Daoy (cell line): ENCODE measurements at places on chromosomes 7 and 10.

DNA sequence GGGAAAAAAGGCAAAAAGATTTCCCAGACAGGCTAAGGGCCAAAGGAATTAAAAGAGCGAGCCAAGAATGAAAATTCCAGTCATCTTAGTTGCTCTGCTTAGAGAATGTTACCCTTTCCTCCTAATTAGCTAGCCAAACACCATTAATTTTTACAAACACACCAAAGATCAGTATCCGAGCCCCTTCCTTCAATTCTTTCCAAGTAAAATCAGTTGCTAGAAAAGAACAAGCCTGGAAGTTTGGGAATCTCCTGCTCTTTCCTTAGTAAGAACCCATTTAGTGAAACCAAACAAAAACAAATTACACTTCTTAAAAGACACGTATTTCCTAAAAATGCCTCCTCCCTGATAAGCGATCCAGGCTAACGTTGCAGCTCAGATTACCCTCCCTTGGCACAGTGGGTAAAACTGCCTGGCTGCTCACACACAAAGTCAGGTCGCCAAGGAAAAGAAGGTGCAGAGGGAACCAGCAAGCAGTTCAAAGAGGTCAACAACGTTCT is 57.1 kb upstream of the ABLIM1 start:
- peak; percentile 65 for DNase-seq

- DNase-seq = peak; percentile 20
Observed at GRCh38 chr10:23525406-23525805, 86.5 kb downstream of the OTUD1 start.

- no peak for DNase-seq
Observed at GRCh38 chr10:48470115-48470892, 134.6 kb downstream of the ARHGAP22 start.

GRCh38 chr7:12391922-12392615 is 11.6 kb downstream of the VWDE start:
- no peak for DNase-seq

- peak; percentile 22 for DNase-seq
Observed at GRCh38 chr10:6494936-6495592, 85.0 kb downstream of the PRKCQ start.

GRCh38 chr7:107564553-107565298 is 955 bp downstream of the DUS4L start:
- DNase-seq = peak; percentile 79

GRCh38 chr7:1130021-1130990 is 29.7 kb downstream of the ZFAND2A start:
- DNase-seq = no peak

- DNase-seq = no peak
Observed at GRCh38 chr10:86981716-86982115, 13.4 kb downstream of the ADIRF start.

DNA sequence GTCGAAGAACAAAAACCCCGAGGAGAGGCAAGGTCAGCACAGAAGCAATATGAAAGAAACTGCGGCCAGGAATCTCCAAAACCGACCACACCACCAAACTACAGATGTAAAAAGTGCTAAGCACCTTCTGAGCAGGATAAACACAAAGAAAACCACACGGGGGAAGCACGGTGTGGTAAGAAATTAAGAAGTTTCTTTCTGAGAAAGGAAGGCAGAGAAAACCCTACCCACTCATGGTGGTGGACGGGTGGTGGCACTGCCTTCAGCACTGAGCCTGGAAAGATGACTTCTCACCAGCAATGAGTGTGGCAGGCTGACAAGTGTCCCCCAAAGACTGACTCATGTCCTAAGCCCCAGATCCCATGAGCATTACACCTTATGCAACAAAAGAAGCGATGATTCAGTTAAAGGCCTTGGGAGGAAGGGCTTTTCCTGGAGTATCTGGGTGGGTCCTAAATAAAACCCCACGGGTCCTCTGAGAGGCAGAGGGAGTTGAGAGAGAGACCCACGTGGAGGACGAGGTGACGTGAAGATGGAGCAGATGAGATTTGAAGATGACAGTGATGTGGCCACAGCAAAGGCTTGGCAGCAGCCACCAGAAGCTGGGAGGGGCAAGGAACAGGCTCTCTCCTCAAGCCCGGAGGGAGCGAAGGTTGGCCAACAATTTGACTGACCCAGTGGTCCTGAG is 124.9 kb downstream of the DLG5 start:
- peak; percentile 33 for DNase-seq

- DNase-seq = no peak
Observed at GRCh38 chr7:131504157-131504899, 52.1 kb downstream of the PODXL start.

GRCh38 chr10:118763202-118763988 is 8.6 kb upstream of the CACUL1 start:
- no peak for DNase-seq

- DNase-seq = peak; percentile 35
Observed at GRCh38 chr7:102412548-102412947, 16.4 kb downstream of the PRKRIP1 start.

- no peak for DNase-seq
Observed at GRCh38 chr7:82678716-82679115, 235.1 kb upstream of the CACNA2D1 start.

DNA sequence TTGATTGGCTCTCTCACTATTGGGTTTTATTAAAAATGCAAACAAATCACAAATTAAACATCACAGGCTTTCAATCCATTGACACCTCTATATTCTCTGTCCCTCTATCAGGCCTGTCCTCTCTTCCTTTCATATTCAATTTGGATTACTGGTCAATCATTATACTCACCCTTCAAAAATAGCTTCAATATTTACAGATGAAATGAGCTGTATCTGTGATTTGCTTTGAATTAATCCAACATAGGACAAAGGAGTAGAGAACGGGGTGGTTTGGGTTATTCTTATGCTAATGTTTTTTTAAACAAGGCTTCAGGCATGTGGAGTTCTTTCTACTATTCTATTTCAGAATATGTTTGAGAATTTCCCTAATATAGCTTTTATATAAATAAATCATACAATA is 2.3 kb downstream of the TAS2R39 start:
- no peak for DNase-seq

GRCh38 chr10:12419262-12419847 is 70.0 kb downstream of the CAMK1D start:
- DNase-seq = peak; percentile 90

DNA sequence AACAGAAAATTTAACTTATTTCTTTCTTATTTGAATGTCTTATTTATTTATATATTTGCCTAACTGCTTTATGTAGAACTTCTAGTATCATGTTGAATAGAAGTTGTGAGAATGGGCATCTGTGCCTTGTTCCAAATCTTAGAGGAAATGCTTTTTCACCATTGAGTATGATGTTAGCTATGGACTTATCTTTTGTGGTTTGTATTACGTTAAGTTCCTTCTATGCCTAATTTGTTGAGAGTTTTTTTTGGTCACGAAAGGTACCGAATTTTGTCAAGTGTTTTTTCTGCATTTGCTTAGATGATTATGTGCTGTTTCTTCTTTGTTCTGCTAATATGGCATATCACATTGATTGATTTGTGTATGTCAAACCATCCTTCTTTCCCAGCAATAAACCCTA is 161.0 kb upstream of the TRIM24 start:
- no peak for DNase-seq

DNA sequence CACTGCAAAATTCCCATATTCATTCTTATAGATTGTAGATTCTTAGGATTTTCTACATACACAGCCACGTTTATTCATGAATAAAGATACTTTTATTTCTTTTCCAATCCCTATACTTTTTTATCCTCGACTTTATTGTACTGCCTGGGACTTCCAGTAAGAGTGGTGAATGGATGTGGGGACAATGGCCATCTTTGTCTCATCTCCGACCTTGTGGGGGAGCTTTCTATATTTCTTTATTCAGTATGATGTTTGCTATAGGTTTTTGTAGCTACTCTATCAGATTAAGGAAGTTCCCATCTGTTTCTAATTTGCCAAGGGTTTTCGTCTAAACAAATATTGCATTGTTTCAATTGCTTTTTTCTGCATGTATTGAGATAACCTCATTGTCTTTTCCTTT is 184.3 kb downstream of the FOXP2 start:
- no peak for DNase-seq

DNA sequence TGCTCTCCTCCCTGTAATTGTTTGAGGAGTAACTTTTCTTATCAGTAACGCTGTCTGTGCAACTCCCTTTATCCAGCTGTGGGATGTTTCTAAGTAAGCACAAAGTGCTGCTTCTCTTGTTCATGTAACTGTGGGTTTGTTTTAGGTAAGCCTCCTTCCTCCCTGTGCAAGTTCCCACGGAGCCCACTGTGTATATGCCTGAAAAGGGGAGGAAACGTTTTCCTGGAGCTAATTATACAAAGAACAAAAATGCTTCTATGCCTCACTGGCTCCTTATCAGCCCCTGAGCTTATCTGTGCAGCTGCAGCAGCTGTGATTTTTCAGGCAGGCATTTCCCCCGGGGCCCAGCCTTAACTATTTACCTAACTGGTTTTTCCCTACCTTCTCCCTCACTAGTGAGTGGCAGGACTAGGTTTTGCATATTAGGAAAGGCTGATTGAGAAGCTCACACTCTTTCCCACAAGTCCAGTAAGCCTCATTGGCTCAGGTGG is 593.4 kb upstream of the GHITM start:
- no peak for DNase-seq

GRCh38 chr7:144255471-144255897 is 9.1 kb downstream of the OR2A7 start:
- no peak for DNase-seq

DNA sequence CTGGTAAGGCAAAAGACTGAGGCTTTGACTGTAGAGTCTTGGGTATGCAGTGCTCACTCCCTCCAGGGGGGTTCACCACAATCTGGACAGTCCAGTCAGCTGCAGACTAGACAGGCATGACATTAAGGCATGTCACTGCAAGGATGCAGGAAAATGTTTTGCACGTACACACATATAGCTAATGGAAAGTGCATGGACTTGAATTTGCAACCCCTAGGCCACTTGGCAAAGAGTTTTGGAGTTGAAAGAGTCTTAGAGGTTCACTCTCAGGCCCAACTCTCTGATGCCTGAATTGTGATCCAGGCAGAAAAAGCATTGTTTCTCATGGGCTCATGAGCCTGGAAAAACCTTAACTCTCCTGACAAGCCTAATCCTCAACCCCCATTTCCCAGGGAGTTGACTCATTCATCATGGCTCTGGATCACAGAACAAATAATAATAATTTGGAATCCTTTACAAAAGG is 51.9 kb downstream of the LAMB4 start:
- peak; percentile 41 for DNase-seq

GRCh38 chr7:155848691-155849669 is 36.7 kb upstream of the SHH start:
- DNase-seq = no peak

DNA sequence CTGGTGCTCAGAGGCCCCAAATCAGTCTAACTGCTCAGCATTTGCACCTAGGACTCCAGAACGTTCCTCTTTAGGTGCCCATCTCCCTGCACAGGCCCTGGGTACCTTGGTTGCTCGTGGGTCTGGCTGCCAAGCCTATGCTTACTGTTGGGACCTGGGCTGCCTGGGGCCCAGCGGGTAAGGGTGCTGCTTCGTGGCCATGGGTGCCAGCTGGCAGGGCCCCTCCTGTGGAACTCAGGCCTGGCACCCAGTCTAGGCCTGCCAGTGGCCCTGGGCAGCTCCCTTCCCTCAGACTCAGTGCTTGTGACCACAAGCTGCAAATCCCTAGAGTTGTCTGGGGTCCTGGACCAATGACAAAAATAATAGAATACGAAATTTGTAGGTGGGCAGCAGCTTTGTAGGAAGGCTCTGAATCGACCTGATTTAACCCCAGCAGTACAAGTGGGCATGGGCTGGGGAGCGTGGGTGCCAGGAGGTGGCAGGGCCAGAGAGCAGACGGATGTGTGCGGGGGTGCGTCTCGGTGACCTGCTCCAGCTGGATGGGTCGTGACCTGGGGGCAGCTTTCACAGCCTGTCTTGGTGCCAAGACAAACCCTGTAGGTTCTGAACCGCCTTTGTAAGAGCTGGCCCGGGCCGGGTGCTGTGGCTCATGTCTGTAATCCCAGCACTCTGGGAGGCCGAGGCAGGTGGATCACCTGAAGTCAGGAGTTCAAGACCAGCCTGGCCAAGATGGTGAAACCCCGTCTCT is 69.7 kb downstream of the MKI67 start:
- no peak for DNase-seq

DNA sequence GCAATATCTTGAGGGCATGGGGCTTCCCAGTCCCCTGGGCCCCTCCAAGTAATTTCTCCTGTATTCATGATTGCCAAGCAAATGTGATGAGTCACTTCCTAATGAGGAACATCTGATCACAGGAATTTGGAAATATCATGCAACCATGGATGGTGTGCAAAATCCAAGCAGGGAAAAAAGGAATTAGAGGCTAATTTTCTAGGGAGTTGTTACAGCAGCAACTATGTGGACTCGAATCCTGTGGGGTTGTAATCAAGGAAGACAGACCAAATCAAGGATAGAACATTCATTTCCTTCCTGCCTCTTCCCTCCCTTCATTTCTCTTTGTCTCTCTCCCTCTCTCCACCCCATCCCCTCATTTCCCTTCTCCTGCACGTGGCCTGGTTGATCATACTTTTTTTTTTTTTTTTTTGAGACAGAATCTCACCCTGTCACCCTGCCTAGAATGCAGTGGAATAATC is 23.9 kb upstream of the AGFG2 start:
- peak; percentile 75 for DNase-seq

- DNase-seq = no peak
Observed at GRCh38 chr10:30607814-30608213, 21.7 kb downstream of the LYZL2 start.

DNA sequence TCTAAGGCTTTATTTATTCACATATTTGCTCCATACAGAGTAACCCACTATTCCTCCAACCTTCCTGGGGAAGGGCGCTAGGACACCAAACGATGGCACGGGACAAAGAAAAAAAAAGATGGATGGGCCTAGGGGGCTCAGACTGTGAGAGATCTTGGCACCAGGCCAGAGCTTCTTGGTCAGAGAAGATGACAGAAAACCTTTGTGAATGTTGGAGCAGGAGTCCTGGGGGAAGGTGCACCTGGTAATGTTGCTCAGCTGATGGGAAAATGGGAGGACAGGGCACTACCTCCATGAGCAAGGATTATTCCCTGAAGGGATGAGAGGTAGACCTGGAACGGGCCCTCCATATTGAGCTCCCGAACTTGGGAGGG is 1.4 kb upstream of the SH3PXD2A start:
- DNase-seq = no peak

DNA sequence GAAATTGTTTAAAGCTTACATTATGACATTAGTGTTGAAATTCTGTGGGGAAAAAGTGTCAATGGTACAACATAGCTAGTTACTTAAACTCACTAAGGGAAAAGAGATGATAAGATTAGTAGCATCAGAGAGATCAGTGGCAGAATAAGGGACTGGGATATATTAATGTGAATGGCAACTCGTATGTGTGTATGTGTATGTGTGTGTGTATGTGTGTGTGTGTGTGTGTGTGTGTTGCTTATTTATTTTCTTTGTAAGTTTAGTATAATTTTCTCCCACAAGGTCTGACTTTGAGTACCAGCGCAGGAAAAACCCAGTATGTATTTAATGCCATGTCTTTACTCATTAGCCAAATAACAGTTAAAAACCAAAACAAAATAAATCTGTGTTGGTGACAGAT is 256.1 kb downstream of the ARHGAP21 start:
- no peak for DNase-seq

GRCh38 chr10:47404446-47404845 is 20.4 kb upstream of the ZNF488 start:
- DNase-seq = no peak

- DNase-seq = peak; percentile 54
Observed at GRCh38 chr7:7183061-7183837, 905 bp downstream of the C1GALT1 start.
